CD8-positive, alpha-beta memory T cell (primary cell): ENCODE measurements at places on chromosomes 5 and 9.

DNA sequence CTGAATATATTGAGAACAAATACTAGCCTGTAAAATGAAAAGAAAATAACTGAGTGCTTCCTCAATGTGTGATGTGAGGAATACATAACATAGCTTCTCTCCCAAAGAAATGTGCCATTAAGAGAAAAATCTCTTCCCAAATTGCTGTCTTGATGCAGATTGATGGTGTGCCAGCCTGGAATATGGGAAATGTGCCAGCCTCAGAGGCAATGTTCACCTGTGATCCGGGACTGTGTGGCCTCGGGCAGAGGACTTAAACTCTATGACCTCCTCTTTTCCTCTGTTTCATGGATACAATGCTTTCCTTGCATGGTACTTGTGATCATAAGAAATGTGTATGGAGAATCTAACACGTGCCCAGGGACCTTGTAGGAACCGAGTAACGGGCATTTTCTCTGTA, 370.9 kb downstream of the DIRAS2 start:
- no peak for DNase-seq

DNA sequence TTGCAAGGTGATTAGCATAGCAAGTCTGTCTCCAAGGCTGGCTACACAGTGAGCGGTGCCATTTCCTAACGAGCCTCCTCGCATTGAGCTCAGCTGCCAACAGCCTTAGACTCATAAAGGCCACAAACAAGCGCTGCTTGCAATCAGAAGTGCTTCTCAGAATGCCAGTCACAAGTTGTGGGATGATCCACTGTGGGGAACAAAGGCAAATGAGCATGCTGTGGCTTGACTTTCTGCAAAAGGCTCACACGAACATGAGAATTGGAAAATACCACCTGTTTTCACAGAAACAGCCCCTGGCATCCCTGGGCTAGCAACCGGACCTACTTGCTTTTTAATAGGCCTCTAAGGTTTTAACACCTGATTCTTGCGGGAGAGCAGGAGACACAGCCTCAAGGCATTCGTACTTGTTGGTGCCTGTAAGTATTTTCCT, 215.5 kb downstream of the FANCC start:
- DNase-seq: no peak

DNA sequence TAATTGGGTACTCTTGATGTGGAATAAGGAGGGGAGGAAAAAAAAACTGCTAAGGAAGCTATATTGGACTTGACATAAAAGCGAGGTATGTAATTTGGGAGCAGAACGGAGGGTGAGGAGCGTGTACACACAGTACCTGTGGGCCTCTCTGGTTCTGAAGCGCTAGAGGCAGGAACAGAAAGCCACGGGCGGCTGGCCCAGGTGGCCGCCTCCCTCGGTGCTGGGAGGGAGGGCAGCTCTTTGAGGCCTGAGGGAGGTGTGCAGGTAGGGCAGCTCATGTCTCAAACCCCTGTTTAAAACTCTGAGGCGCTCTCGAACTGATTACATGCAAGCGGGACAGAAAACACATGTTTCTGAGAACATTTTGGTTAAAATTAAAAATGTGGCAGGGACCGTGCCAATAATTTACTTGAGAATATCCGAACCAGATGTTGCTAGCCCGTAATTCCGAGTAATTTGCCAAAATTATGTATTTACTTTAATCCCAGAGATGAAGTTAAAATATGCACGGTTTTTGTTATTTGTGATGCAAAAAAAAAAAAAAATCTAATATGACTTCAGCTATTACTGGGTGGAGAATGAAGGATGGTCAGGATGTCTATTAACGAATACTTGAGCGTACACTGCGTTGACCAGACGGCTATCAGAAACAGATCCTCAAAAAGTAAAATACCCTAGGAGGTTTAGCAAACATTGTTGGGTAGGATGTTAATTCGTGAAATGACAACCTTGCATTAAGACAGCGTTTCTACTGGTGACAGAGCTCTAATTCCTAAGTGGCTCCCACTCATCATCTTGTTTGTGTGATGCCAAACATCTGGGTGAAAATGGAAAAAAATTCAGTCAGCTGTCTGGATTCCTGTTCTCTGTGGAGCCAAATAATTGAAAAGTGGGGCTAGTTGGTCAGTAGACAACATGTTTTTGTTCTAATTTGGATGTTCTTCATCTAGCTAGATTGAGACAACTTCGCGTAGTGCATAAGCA, 24.4 kb upstream of the STC2 start:
- DNase-seq: no peak

DNA sequence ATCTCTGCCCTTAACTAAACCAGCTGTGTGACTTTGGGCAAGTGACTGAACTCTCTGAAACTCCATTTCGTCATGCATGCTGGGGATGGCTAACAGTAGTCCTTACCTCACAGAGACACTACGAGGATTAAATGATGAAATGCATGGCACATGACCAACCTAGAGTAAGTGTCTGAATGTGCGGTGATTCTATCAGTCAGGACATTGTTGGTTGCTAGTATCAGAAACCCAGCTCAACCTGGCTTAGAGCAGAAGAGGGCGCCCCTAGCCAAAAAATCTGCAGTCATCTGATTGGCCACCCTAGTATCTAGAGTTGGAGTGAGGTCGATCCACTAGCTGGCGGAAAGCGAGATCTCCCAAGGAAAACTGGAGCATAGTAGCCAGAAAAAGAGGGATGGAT, 25.2 kb downstream of the NEURL1B start:
- DNase-seq: no peak

- DNase-seq: peak; percentile 88
Measured at GRCh38 chr9:83978992-83979811, 813 bp downstream of the HNRNPK start.

- peak; percentile 82 for DNase-seq
Measured at GRCh38 chr9:79572608-79573411, 1.0 kb downstream of the TLE4 start.

GRCh38 chr5:69024241-69024651, 69.6 kb upstream of the SLC30A5 start:
- DNase-seq: no peak

DNA sequence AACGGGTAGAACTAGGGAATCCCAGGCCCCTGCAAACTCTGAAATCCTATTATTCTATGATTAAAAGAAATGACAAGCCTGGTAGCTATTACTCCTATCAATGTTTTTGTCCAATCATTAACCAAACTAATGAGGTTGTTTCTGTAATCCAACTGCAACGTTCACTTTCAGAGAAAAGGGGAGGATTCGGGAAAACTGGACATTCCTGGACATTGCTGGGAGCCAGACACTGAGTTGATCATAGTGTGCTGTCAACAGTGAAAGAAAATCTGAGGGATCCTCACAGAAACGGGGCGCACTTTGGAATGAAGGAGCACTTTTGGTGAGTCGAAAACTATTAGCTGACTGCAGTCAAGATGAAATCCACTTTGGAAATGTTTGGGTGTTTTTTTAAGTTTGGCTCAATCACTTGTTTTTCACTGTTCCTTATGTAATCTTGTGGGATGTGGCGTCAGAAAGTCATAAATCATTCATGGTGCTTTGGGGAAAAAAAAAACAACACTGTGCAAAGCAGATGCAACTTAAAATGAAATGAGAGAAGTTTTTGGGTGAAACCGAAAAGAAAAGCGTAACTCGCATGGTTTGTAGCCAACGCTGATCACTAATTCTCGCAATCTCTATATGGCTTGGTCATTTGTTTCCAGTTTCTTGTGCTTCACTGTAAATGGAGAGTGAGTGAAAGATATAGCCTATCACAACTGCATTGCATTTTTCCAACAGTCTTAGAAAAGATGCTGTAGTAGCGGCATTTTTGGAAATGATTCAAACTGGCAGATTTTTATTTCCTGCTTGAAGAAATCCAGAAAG, 51.2 kb upstream of the ADRA1B start:
- DNase-seq: no peak

DNA sequence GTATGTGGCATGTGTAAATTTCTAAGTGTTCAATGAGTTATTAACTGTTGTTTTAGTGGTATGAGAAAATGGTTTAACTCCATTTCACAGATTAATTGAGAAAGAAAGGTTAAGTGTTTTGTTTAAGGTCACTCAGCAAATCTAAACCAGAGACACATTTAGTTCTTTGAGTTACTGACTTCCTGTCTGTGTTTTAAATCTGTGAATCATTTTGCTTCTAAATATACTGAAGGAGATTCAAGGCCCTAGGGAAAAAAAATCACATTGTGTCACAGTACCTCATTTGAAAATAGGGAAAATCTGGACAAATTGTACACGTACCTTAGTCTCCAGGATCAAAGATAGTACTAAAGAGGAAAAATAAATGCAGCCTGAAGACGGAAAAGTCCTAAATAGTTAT, 368.2 kb downstream of the TMEM161B start:
- DNase-seq: no peak

DNA sequence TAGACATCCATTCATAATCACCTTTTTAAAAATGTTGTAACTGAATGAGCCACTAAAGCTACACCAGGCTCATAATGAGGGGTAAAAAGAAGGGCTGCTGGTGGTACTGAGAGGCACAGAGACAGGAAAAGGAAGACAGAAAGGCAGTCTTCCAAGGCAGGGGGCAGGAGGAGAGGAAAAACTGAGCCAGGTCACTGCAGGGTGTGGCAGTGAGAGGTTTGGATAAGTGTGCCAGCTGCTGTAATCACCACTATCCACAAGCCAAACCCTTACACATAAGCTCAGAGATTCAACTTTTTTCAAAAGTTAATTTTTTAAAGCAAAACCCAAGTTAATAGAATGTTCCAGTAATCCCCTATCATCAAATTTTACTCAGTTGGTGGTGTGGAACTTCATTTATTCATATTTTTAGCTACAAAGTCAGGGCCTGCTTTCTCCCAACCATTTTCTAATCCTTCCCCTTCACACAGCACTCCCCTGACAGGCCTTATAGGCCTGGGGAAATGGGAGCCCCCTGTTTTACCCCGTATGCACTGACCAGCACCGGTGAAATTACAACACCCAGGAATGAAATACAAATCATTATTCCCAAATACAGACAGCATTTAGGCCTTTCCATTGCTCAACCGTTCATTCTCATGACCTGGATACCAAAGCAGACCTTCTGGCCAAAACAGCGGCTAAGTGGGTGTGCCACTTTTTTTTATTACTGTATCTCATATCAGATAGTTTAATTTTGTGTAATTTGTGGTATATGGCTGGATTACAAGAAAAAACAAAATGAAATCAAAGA, 76.3 kb downstream of the EFNA5 start:
- DNase-seq: no peak

DNA sequence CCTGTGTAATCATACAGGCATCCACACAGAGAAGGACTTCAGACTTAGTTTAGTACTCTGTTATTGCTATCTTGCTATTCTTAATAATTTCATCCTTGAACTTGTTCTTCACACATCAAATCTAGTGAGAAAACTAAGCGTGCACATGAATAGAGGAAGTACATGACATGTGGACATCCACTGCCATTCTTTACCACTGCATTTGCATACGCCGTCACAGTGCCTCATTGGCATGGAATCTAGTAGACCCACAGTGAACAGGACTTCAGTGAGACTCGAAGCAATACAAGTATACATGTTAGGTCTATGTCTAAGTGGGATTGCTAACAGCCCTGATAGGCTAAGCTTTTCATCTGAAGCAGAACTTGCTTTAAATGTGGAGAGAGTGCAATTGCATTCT, 592.1 kb downstream of the TLE4 start:
- DNase-seq: no peak
